ENCODE measurements at places on chromosomes 5 and 9. TPM values are rescaled to one million over a fixed set of nuclear protein-coding genes. Genes with fewer than 3 reads are reported as not detected.
A peak's percentile ranks its signal among the peaks of the same experiment; 100 is the strongest.

The RASEF gene
- total RNA-seq = 9.9 TPM

GRCh38 chr5:78341440-78341839 lies 19.0 kb upstream of the SCAMP1 start:
- no peak overlapping the region for H3K4me3 ChIP-seq
- DNase-seq = no peak
- no peaks in the 10 kb centered on the region for H3K4me1 ChIP-seq
- no peaks in the 10 kb centered on the region for H3K27me3 ChIP-seq

The NIPAL4 gene
- 0.14 TPM for total RNA-seq

- peaks cover 5% of the 10 kb centered on the region for H3K27me3 ChIP-seq
- no peak overlapping the region for H3K4me3 ChIP-seq
- no peaks in the 10 kb centered on the region for H3K4me1 ChIP-seq
- no peaks in the 10 kb centered on the region for H3K36me3 ChIP-seq
These were observed 1.6 kb downstream of the CFAP95 start for GRCh38 chr9:69822116-69822750.

The PCDHA8 gene
- not detected for total RNA-seq

The FAM221B gene
- total RNA-seq = not detected

- H3K4me3 ChIP-seq = peak overlapping the region; percentile 74
- no peak for DNase-seq
- H3K36me3 ChIP-seq = no peaks in the 10 kb centered on the region
- no peaks in the 10 kb centered on the region for H3K4me1 ChIP-seq
- no peaks in the 10 kb centered on the region for H3K27me3 ChIP-seq
These were observed 503 bp downstream of the SEMA4D start for GRCh38 chr9:89497257-89497963.

- DNase-seq = no peak
- no peaks in the 10 kb centered on the region for H3K27me3 ChIP-seq
- no peak overlapping the region for H3K27ac ChIP-seq
- H3K4me1 ChIP-seq = no peaks in the 10 kb centered on the region
- H3K36me3 ChIP-seq = no peaks in the 10 kb centered on the region
These were observed 154.1 kb upstream of the PAPPA start for GRCh38 chr9:115999498-115999897.

GRCh38 chr5:158869854-158870253 lies 229.9 kb downstream of the EBF1 start:
- DNase-seq = no peak
- H3K4me1 ChIP-seq = no peaks in the 10 kb centered on the region
- no peaks in the 10 kb centered on the region for H3K36me3 ChIP-seq
- H3K27me3 ChIP-seq = no peaks in the 10 kb centered on the region

DNA sequence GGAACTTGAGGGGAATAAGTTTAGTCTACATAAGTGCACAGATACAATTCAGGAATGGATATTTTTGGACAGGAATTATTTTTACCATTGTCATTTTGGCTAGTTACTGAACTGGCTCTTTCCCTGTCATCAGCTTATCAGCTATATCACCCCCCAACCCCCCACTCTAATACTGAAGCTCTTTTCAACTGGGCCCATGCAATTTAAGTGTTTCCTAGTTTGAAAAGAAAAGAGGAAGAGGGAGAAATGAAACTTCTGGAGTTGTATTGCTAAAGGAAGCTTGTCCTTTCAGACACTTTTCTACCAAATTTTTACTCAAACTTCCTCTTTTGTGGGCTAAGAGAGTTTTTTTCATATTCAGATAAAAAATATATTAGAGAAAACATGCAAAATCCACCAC lies 18.5 kb upstream of the TIMD4 start:
- no peaks in the 10 kb centered on the region for H3K4me1 ChIP-seq
- no peak for DNase-seq
- H3K27me3 ChIP-seq = no peaks in the 10 kb centered on the region
- H3K4me3 ChIP-seq = no peak overlapping the region
- H3K27ac ChIP-seq = no peak overlapping the region

DNA sequence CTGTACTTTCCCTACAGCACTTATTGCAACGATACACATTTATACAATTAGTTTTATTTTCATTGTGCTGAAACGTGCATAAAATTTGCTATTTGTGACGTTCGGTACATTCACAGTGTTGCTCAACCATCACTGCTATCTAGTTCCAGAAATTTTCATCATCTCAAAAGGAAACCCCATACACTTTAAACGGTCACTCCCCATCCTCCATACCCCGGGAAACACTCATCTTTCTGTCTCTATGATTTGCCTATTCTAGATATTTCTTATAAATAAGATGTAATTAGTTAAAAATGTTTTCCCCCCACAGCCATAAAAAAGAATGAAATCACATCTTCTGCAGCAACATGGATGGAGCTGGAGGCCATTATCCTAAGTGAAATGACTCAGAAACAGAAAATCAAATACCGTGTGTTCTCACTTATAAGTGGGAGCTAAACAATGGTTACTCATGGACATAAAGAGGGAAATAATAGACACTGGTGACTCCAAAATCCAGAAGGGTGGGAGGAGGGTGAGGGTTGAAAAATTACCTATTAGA lies 40.2 kb upstream of the TEX48 start:
- peak overlapping the region; percentile 27 for H3K27ac ChIP-seq
- H3K4me3 ChIP-seq = no peak overlapping the region
- H3K27me3 ChIP-seq = no peaks in the 10 kb centered on the region
- H3K36me3 ChIP-seq = no peaks in the 10 kb centered on the region

GRCh38 chr9:109792951-109793546 lies 13.1 kb downstream of the PALM2AKAP2 start:
- H3K4me3 ChIP-seq = no peak overlapping the region
- peaks cover 3% of the 10 kb centered on the region for H3K4me1 ChIP-seq
- peak overlapping the region; percentile 91 for H3K27ac ChIP-seq
- DNase-seq = no peak

The PNPLA7 gene
- 2.1 TPM for total RNA-seq

- no peak overlapping the region for H3K4me3 ChIP-seq
- H3K27me3 ChIP-seq = no peaks in the 10 kb centered on the region
- no peak overlapping the region for H3K27ac ChIP-seq
- DNase-seq = no peak
- no peaks in the 10 kb centered on the region for H3K4me1 ChIP-seq
These were observed 34.7 kb upstream of the SLC22A5 start for GRCh38 chr5:132334812-132335211.

The ATP6V0E1 gene
- 139 TPM for total RNA-seq
